CD4-positive, alpha-beta T cell treated with Interleukin-17A for 1 hour (primary cell): ENCODE measurements at places on chromosomes 1 and 21.

GRCh38 chr1:56911098-56911938 lies 54.5 kb downstream of the C8B start:
- DNase-seq = no peak

DNA sequence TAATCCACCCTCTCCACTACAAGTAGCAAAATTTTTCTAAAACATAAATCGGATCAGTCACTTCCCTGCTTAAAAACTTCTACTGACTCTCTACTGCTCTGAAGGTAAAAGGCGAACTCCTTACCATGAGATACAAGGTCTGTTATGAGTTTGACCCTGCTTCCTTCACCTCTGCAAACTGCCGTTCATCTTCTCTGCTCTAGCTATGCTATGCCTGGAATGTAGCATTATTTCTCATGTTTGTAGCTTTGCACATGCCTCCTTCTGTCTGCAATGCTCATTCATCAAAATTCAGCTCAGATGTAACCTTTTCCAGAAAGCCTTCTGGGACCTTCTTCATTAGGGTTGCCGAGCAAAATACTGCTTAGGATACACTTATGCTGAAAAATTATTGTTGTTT lies 30.8 kb downstream of the RPL5 start:
- DNase-seq = no peak

- DNase-seq = no peak
Observed at GRCh38 chr1:84062496-84062895, 63.6 kb upstream of the TTLL7 start.

- no peak for DNase-seq
Observed at GRCh38 chr1:231278100-231278790, 37.2 kb downstream of the GNPAT start.
